ENCODE measurements at places on chromosomes 2 and 18.

DNA sequence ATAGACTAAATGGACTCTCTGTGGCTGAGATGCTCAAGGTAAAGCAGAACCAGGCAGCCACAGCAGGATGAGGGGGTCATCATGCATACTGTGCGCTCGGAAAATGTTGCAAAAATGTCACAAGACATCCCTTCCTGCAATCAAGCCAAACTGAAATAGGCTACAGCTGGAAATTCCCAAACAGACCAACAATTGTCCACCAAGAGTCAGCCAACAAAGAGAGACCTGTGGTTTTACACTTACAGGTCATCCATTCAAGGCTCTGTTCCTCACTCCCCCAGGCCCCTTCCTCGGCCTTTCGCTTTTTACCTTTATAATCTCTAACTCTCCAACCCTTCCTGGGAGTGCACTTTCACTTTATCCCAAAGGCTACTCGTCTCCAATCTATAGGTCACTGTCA is 1066.9 kb downstream of the TSN start:
- DNase-seq: no peak

DNA sequence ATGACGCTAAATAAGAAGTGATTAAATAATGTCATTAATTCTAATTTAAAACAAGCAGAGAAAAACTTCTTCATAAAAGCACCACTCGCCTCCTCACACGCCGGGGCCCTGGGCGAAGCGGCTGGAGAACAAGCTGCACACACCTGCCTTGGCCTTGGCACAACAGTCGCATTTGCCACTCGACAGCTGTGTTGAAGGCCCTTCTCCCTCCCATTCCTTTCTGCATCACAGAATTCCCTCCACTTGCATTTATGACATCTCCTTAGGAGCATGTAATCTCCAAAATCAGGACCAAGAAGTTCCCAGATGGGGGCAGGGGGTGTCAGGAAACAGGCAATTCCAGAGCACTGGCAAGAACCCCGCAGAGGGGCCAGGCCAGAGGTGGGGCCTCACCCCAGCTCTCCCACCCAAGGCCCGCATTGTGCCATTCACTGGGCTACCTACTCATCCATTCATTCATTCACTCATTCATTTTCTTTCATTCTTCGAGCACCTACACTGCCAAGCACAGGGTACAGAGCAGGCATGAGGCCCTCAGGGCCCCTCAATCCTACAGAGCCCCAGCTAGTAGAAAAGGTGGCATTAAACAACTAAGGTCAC is 6.4 kb downstream of the HDAC4 start:
- no peak for DNase-seq

- no peak for DNase-seq
These were observed 111.0 kb downstream of the CERS6 start for GRCh38 chr2:168566974-168567665.

- no peak for DNase-seq
These were observed 99.1 kb downstream of the MREG start for GRCh38 chr2:215914054-215914776.

- no peak for DNase-seq
These were observed 1239.5 kb upstream of the ZEB2 start for GRCh38 chr2:145759228-145759915.

- no peak for DNase-seq
These were observed 96.8 kb downstream of the STPG4 start for GRCh38 chr2:47058003-47058931.

GRCh38 chr2:179787601-179788000 is 73.8 kb downstream of the ZNF385B start:
- DNase-seq: no peak
